ENCODE measurements at places on chromosomes 2 and 18.
A peak's percentile ranks its signal among the peaks of the same experiment; 100 is the strongest.

- DNase-seq: no peak
- peak overlapping the region; percentile 22 for H3K27ac ChIP-seq
- no peaks in the 10 kb centered on the region for H3K36me3 ChIP-seq
- H3K4me3 ChIP-seq: no peak overlapping the region
- no peaks in the 10 kb centered on the region for H3K4me1 ChIP-seq
Measured at GRCh38 chr2:48412443-48413250, 117.3 kb upstream of the STON1 start.

GRCh38 chr2:32632089-32632488, 4.2 kb downstream of the TTC27 start:
- H3K27ac ChIP-seq: no peak overlapping the region
- H3K4me1 ChIP-seq: peaks cover 25% of the 10 kb centered on the region
- DNase-seq: no peak
- no peaks in the 10 kb centered on the region for H3K27me3 ChIP-seq
- H3K4me3 ChIP-seq: no peak overlapping the region

- peak overlapping the region; percentile 91 for H3K27ac ChIP-seq
- peak overlapping the region; percentile 76 for H3K4me3 ChIP-seq
- DNase-seq: no peak
- H3K36me3 ChIP-seq: no peaks in the 10 kb centered on the region
Measured at GRCh38 chr18:57585855-57586250, 649 bp downstream of the FECH start.

DNA sequence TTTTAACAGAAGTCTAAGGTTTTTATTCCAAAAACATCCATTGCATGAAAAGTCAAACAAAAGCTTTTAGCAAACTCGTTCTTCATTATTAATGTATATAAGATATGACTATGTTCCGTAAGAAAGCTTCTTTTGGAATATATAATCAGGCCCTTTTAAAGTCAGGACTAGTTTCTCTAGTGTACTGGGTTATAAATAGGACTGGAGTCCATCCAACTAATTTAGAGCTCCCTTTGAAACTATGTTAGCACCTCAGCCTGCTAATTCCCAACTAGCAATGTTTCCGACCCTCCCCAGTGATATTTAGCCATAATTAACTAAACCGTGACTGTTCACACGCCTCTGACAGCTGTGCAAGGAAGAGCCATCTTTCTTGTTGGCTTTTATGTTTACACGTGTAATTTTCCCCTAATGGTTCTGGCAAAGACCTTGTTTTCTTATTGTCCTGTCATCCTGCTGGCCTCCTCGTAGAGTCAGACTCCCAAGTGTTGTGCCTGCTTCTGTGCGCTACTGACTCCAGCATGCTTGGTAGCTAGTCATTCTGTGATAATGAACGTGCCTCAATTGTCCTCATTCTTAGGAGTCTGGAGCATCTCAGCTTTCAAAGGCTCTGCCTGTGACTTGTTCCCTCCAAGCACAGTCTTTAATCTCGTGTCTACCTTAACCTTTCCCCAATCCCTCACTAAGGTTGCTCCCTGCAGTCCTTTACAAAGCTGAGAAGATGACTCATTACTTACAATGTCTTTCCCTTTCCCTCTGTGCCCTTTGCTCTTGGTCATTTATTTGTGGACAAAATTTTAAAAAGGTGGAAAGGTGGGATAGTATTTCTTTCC, 172.2 kb upstream of the RASGRP3 start:
- no peak for DNase-seq
- no peak overlapping the region for H3K27ac ChIP-seq
- H3K4me3 ChIP-seq: no peak overlapping the region
- H3K36me3 ChIP-seq: no peaks in the 10 kb centered on the region
- no peaks in the 10 kb centered on the region for H3K27me3 ChIP-seq

DNA sequence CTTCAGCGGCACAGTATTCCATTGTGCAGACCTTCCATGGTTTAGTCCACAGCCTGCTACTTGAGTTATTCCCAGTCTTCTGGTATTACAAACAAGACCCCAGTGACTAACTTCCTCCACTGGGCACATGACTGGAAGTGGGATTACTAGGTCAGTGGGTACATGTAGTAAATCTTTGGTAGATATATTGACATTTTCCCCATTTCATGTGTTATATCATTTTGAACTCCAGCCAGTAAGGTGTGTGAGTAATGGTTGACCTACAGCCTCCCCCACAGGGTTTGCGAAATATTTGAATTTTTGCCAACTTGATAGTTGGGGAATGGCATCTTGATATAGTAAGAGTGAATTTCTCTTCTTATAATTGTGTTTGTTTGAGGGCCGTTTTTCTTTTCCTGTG, 58.8 kb downstream of the RNF144A start:
- H3K27ac ChIP-seq: no peak overlapping the region
- no peak for DNase-seq
- H3K27me3 ChIP-seq: no peaks in the 10 kb centered on the region
- no peak overlapping the region for H3K4me3 ChIP-seq
- H3K36me3 ChIP-seq: no peaks in the 10 kb centered on the region
- peaks cover 10% of the 10 kb centered on the region for H3K4me1 ChIP-seq

DNA sequence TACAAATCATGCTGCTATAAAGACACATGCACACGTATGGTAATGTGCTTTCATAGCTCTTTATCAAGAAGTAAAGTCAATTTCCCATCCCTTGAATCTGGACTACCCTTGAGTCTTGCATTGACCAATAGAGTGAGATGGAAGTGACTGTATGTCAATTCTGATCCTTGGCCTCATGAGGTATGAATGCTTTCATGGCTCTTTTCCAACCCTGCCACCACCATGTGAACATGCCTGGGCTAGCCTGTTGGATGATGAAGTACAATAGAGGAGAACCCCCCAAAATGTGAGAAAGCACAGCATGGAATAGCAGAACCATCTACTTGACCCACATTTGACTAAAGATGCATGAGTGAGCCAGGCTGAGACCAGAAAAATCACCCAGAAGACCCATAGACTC, 237.0 kb downstream of the NYAP2 start:
- H3K27me3 ChIP-seq: no peaks in the 10 kb centered on the region
- H3K4me3 ChIP-seq: no peak overlapping the region
- H3K27ac ChIP-seq: no peak overlapping the region
- DNase-seq: no peak
- no peaks in the 10 kb centered on the region for H3K4me1 ChIP-seq

DNA sequence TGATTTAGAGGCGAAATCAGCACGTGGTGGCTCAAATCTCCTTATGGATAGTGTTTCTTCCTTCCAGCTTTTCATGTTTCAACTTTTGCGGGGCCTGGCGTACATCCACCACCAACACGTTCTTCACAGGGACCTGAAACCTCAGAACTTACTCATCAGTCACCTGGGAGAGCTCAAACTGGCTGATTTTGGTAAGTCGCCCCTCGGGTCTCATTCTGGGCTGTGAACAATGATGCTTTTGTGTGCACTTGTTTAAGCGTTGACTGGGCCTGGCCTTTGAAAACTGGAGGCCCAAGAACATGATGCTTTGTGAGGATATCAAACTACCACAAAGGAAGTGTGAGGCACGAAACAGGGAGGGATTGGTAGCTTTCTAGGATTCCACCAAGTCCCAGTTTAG, 27.4 kb downstream of the CDK15 start:
- H3K36me3 ChIP-seq: no peaks in the 10 kb centered on the region
- H3K27ac ChIP-seq: no peak overlapping the region
- H3K27me3 ChIP-seq: no peaks in the 10 kb centered on the region
- no peak for DNase-seq

DNA sequence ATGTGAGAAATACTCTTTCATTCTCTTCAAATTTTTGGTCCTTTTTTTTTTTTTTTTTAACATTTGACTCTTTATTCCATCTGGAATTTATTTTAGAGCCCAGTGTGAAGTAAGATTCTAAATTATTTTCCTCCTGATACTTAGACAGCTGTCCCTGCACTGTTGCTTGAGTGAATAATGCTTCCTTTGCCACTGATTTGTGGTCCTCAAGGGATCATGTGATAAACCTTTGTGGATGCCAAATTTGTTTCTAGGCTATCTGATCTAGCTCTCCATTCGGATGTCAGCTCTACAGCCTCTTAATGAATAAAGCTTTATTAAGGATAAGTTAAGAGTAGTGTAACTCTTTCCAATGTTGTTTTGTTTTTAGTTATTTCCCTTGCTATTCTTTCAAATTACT, 142.3 kb downstream of the SMAD7 start:
- no peaks in the 10 kb centered on the region for H3K36me3 ChIP-seq
- no peak overlapping the region for H3K27ac ChIP-seq
- no peaks in the 10 kb centered on the region for H3K27me3 ChIP-seq
- peaks cover 19% of the 10 kb centered on the region for H3K4me1 ChIP-seq
- no peak overlapping the region for H3K4me3 ChIP-seq

- H3K4me1 ChIP-seq: peaks cover 33% of the 10 kb centered on the region
- no peaks in the 10 kb centered on the region for H3K27me3 ChIP-seq
- H3K27ac ChIP-seq: no peak overlapping the region
- H3K36me3 ChIP-seq: no peaks in the 10 kb centered on the region
- H3K4me3 ChIP-seq: no peak overlapping the region
- no peak for DNase-seq
Measured at GRCh38 chr2:109189751-109190150, 60.7 kb downstream of the SH3RF3 start.

GRCh38 chr2:5588601-5589000, 103.6 kb upstream of the SOX11 start:
- no peaks in the 10 kb centered on the region for H3K27me3 ChIP-seq
- H3K36me3 ChIP-seq: no peaks in the 10 kb centered on the region
- DNase-seq: no peak
- H3K4me3 ChIP-seq: no peak overlapping the region
- no peaks in the 10 kb centered on the region for H3K4me1 ChIP-seq

- H3K27me3 ChIP-seq: no peaks in the 10 kb centered on the region
- no peaks in the 10 kb centered on the region for H3K36me3 ChIP-seq
- no peak overlapping the region for H3K4me3 ChIP-seq
- H3K4me1 ChIP-seq: no peaks in the 10 kb centered on the region
- DNase-seq: no peak
Measured at GRCh38 chr2:215479536-215480240, 43.8 kb upstream of the FN1 start.

- H3K36me3 ChIP-seq: peaks cover 7% of the 10 kb centered on the region
- DNase-seq: no peak
- no peaks in the 10 kb centered on the region for H3K4me1 ChIP-seq
Measured at GRCh38 chr2:219533930-219534661, 9.5 kb downstream of the CHPF start.

GRCh38 chr2:1488851-1489250, 75.6 kb downstream of the TPO start:
- no peak for DNase-seq
- no peak overlapping the region for H3K27ac ChIP-seq
- no peaks in the 10 kb centered on the region for H3K27me3 ChIP-seq
- H3K4me3 ChIP-seq: no peak overlapping the region

DNA sequence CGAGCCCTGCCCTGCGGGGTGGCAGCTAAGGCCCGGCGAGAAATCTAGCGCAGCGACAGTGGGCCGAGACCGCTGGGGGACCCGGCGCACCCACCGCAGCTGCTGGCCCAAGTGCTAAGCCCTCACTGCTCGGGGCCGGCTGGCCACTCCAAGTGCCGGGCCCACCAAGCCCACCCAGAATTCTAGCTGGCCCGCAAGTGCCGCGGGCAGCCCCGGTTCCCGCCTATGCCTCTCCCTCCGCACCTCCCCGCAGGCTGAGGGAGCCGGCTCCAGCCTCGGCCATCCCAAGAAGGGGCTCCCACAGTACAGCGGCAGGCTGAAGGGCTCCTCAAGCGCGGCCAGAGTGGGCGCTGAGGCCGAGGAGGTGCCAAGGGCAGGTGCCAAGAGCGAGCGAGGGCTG, 55.2 kb upstream of the RND3 start:
- no peak overlapping the region for H3K27ac ChIP-seq
- DNase-seq: no peak
- no peaks in the 10 kb centered on the region for H3K36me3 ChIP-seq
- no peak overlapping the region for H3K4me3 ChIP-seq
- no peaks in the 10 kb centered on the region for H3K4me1 ChIP-seq

GRCh38 chr2:218755567-218756404, 26.2 kb upstream of the CYP27A1 start:
- no peaks in the 10 kb centered on the region for H3K27me3 ChIP-seq
- peaks cover 5% of the 10 kb centered on the region for H3K4me1 ChIP-seq
- H3K36me3 ChIP-seq: peaks cover 5% of the 10 kb centered on the region
- DNase-seq: no peak
- H3K4me3 ChIP-seq: no peak overlapping the region
